ENCODE measurements at places on chromosomes 12 and 14.

DNA sequence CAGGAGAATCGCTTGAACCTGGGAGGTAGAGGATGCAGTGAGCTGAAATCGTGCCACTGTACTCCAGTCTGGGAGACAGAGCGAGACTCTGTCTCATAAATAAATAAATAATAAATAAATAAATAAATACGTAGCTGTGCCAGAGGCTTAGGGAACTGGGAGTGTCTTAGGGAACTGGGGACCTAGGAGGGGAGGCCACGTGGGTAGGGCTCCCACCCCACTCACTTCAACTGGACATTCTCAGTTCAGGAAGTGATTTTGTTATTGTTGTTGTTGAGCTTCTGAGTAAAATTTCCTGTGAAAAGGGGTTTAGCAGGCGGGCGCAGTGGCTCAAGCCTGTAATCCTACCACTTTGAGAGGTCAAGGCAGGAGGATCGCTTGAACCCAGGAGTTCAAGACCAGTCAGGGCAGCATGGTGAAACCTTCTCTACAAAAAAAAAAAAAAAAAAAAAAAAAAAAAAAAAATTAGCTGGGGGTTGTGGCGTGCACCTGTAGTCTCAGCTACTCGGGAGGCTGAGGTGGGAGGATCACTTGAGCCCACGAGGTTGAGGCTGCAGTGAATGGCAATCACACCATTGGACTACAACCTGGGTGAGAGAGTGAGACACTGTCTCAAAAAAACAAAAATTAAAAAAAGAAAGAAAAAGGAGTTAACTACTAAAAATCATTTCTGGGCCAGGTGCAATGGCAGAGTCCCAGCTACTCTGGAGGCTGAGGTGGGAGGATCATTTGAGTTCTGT is 19.0 kb upstream of the ANKRD9 start:
- DNase-seq: no peak

DNA sequence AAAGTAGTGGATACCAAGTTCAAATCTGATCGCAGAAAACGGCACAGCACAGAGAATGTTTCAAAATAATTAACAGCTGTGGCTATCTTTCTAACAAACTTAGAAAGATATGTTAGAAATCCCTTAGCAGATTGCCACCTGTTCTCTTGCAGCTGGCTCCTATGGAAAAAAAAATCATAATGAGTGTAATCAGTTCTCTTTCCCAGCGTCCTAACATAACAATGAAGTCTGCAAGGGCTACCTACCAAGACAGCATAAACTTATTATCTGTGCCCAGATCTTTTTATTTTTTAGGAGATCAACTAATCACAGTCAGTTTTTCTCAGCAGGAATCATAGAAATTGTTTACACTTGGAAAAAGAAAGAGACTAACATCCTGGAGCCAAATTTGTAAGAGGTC is 358.6 kb upstream of the FOXG1 start:
- DNase-seq: no peak

- peak; percentile 38 for DNase-seq
Observed at GRCh38 chr12:45893240-45893639, 97.1 kb downstream of the SCAF11 start.

DNA sequence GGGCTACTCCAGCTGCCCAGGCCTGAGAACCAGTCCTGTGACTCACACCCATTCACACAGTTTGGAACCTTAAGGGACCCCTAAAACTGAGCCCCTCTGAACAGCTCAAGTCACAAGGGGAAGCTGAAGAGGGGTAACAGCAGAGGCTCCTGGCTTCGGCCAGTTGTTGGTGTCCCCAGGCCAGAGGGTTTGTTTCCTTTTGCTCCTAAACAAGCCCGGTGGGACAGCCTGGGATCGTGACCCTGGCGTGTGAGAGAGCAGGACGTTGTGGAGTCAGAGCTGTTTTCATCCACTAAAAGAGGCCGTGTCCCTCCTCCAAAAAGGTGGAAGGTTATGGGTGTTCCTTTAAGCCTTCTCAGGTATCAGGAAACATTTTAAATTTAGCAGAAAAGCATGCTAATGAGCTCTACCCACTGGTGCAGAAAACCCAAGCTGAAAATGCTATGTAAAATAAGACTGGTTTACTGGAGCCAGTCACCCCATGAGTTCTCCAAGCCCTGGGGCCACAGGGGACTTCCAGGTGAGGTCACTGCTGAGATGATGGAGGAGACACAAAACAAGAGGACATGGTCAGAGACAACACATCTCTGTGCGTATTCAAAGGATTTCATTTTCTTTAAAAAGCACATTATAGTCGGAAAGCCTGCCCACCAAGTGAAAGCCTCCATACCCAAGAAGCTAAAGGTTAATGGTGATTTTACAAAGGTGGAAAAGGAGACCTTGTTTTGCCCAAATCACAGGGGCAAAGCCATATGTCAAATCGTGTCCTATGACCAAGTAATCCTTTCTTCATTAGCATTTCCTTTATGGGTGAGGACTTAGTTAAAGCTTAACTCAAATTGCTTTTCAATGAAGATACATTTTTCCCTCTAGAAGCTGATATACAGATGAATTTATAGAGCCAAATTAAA is 14.1 kb downstream of the PRKAB1 start:
- DNase-seq: no peak

GRCh38 chr12:26648066-26648465 is 184.9 kb downstream of the ITPR2 start:
- no peak for DNase-seq

Data from GM23248 (cell line).